ENCODE measurements at places on chromosomes 16 and 17. TPM values are rescaled to one million over a fixed set of nuclear protein-coding genes. Genes with fewer than 3 reads are reported as not detected.

GRCh38 chr17:286571-286970 lies 66.0 kb downstream of the RPH3AL start:
- no peak overlapping the region for H3K4me3 ChIP-seq
- H3K4me1 ChIP-seq: peaks cover 8% of the 10 kb centered on the region
- H3K27me3 ChIP-seq: no peaks in the 10 kb centered on the region
- no peak for DNase-seq

Gene ZG16
- total RNA-seq: 0.26 TPM

GRCh38 chr17:42339221-42339620 lies 49.0 kb downstream of the STAT3 start:
- no peak overlapping the region for H3K27ac ChIP-seq
- H3K4me1 ChIP-seq: no peaks in the 10 kb centered on the region

DNA sequence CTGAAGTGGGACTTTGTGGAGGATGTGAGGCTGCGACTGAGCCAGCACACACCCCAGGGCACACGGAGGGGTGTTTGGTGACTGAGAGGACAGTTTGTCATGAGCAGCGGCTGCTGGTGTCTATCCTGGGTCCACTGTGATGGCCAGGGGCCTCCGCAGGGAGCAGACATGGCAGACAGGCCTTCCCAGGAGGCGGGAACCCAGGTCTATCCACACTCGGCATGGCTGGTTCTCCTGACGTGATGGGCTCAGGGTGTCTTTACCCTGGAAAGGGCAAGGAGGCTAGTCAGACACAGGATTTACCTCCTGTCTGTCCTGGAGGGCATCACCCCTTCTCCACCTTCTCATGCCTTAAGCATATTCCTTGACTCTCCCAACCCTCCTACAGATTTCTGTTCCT lies 671 bp upstream of the CD300C start:
- H3K27me3 ChIP-seq: no peaks in the 10 kb centered on the region
- H3K27ac ChIP-seq: no peak overlapping the region
- no peak for DNase-seq
- H3K36me3 ChIP-seq: no peaks in the 10 kb centered on the region
- no peaks in the 10 kb centered on the region for H3K4me1 ChIP-seq

DNA sequence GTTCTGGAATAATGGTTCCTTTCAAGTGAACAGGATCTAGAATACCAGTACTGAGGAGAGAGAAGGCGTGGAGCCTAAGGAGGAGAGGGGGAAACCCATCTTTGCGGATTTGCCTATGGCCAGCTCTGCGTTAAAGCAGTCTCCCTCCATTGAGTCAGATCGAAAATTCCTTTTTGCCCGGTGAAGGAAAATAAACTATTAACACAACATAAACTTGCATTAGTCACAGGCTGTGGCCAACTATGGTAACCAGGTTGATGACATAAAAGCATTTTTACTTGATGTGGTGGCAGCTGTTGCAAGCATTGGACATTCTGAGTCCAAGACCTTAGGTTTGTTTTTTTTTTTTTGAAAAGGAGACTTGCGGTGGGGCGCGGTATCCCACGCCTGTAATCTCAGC lies 8.9 kb downstream of the LDAF1 start:
- peaks cover 16% of the 10 kb centered on the region for H3K4me1 ChIP-seq
- DNase-seq: no peak
- H3K27ac ChIP-seq: no peak overlapping the region

Gene TOP2A
- total RNA-seq: 0.33 TPM

- H3K36me3 ChIP-seq: no peaks in the 10 kb centered on the region
- H3K27ac ChIP-seq: no peak overlapping the region
- no peaks in the 10 kb centered on the region for H3K4me1 ChIP-seq
- DNase-seq: no peak
- H3K4me3 ChIP-seq: no peak overlapping the region
Measured at GRCh38 chr17:66858226-66859083, 23.5 kb downstream of the CACNG5 start.

GRCh38 chr17:76270770-76271668 lies 5.9 kb downstream of the UBALD2 start:
- no peak for DNase-seq
- H3K27ac ChIP-seq: peak overlapping the region; percentile 92

- H3K27ac ChIP-seq: no peak overlapping the region
- no peak for DNase-seq
- H3K4me1 ChIP-seq: no peaks in the 10 kb centered on the region
- H3K27me3 ChIP-seq: no peaks in the 10 kb centered on the region
- no peak overlapping the region for H3K4me3 ChIP-seq
- no peaks in the 10 kb centered on the region for H3K36me3 ChIP-seq
Measured at GRCh38 chr16:86396422-86396821, 113.9 kb upstream of the FOXF1 start.

- no peak for DNase-seq
- H3K27ac ChIP-seq: no peak overlapping the region
- H3K4me3 ChIP-seq: no peak overlapping the region
- H3K27me3 ChIP-seq: no peaks in the 10 kb centered on the region
- no peaks in the 10 kb centered on the region for H3K4me1 ChIP-seq
Measured at GRCh38 chr17:68783861-68784260, 171.3 kb downstream of the ABCA8 start.

DNA sequence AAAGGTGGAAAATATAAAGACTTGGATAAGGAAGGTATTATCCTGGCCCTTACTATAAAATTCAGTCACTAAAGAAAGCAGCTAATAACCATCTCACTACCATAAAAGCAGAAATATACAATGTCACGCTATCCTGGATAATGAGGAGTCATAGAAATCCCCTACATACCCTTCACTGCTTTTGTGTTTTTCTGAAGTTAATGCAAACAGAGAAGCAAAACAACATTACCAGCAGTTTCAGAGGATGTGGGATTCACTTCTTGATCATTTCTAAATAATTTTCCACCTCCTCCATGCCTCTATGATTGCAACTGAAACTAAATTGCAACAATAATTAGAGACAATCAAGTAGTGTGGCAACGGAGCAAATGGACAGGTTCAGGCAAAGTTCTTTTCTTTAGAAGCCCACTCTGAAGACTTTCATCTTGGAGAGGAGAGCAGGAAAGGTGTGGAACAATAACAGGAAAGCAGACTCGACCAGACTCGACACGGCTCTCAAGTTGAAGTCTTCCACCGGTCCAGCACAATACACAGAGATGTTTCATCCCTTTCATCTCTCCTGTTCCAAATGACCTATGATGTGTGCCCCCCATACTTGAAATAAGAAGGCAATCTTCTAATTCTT lies 10.2 kb downstream of the CYTH1 start:
- no peaks in the 10 kb centered on the region for H3K4me1 ChIP-seq
- no peaks in the 10 kb centered on the region for H3K27me3 ChIP-seq
- no peaks in the 10 kb centered on the region for H3K36me3 ChIP-seq

DNA sequence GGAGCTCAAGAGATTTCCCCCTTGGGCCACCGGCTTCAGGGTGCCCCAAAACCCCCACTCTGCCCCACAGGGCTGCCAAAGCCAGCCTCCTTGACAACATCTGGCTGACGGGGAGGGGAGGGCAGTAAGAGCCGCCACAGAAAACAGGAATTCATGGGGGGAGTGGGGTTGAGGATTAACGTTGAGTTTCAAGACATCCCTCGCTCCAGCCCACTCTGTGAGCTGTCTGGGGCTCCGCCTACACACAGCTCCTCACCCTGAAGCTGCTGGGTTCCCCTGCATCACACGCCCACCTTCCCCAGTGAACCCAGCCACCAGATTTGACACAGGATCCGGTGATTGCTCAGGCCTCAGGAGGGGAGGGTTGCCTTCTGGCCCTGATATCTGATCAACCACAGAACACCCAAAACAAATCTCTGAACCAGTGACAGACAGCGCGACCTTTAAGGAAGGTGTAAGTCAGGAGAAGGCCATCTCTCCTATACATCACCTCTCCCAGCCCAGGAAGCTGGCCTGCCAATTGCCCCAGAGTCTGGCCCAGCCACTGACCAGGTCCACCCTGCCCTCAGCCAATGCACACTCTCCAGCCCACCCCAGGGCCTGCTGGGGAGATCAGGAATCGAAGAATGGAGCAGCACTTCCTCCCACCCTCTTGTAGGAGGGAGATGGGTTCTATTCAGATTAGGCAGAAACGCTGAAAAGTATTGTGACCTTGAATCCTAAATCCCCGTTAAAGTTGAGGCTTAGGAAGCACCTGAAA lies 132.1 kb downstream of the CLEC16A start:
- H3K36me3 ChIP-seq: no peaks in the 10 kb centered on the region
- no peak overlapping the region for H3K27ac ChIP-seq
- no peak overlapping the region for H3K4me3 ChIP-seq
- peaks cover 22% of the 10 kb centered on the region for H3K4me1 ChIP-seq
- no peak for DNase-seq

Gene ESRP2
- 55.0 TPM for total RNA-seq

Gene STAC2
- total RNA-seq: not detected

Gene HSDL1
- 6.3 TPM for total RNA-seq

- H3K27ac ChIP-seq: peak overlapping the region; percentile 33
- H3K36me3 ChIP-seq: no peaks in the 10 kb centered on the region
- peak; percentile 65 for DNase-seq
- H3K27me3 ChIP-seq: no peaks in the 10 kb centered on the region
- H3K4me1 ChIP-seq: peaks cover 44% of the 10 kb centered on the region
Measured at GRCh38 chr16:2035431-2036199, 8.9 kb downstream of the NHERF2 start.

GRCh38 chr17:34832376-34832775 lies 128.9 kb downstream of the CCT6B start:
- H3K36me3 ChIP-seq: no peaks in the 10 kb centered on the region
- no peaks in the 10 kb centered on the region for H3K27me3 ChIP-seq

Gene HIC1
- total RNA-seq: 18.1 TPM

- no peak overlapping the region for H3K27ac ChIP-seq
- peaks cover 5% of the 10 kb centered on the region for H3K4me1 ChIP-seq
- DNase-seq: no peak
- no peaks in the 10 kb centered on the region for H3K27me3 ChIP-seq
Measured at GRCh38 chr17:10050597-10051101, 145.6 kb upstream of the RCVRN start.

Gene ITGB3
- 2.0 TPM for total RNA-seq

Gene MYL11
- not detected for total RNA-seq

Gene HEATR9
- total RNA-seq: not detected

Gene BOLA2B
- total RNA-seq: 47.5 TPM

Gene ZSCAN10
- total RNA-seq: not detected

DNA sequence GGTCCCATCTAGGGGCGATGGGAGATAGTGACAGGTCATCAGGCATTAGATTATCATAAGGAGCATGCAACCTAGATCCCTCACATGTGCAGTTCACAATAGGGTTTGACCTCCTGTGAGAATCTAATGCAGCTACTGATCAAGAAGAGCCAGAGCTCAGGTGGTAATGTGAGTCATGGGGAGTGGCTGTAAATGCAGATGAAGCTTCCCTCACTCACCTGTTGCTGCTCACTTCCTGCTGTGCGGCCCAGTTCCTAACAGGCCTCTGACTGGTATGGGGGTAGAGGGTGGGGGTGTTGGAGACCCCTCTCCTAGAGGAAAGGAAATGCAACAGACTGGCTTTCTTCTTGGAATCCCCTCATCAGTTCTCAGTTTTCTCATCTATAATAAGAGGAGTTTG lies 131.4 kb downstream of the CA10 start:
- H3K4me1 ChIP-seq: no peaks in the 10 kb centered on the region
- H3K36me3 ChIP-seq: no peaks in the 10 kb centered on the region
- DNase-seq: no peak
- no peak overlapping the region for H3K27ac ChIP-seq

Gene FAM171A2
- total RNA-seq: not detected

Gene CLDN7
- total RNA-seq: 92.3 TPM

DNA sequence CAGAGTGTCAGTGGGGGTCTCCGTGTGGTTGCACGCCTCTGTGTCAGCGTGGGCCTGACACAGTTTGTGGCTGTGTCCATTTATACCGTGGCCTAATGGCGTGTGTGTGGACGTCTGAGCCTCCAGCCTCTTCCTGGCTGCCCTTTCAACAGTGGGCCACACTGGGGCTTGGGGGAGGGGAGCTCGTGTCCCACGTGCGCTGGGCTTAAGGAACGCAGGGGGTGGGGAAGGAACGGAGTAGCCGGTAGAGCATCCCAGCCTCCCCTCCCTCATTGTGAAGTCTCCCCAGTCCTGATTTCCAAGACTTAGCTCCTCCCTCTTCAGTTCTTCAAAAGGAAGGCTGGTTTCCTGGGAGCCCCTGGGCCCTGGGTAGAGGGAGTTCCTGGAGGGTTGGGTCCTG lies 9.5 kb upstream of the HES7 start:
- H3K4me1 ChIP-seq: peaks cover 6% of the 10 kb centered on the region
- no peaks in the 10 kb centered on the region for H3K36me3 ChIP-seq
- H3K4me3 ChIP-seq: no peak overlapping the region
- H3K27ac ChIP-seq: no peak overlapping the region

- no peak overlapping the region for H3K27ac ChIP-seq
- H3K36me3 ChIP-seq: no peaks in the 10 kb centered on the region
- no peaks in the 10 kb centered on the region for H3K4me1 ChIP-seq
- H3K27me3 ChIP-seq: no peaks in the 10 kb centered on the region
- no peak for DNase-seq
Measured at GRCh38 chr16:81664153-81664552, 114.9 kb upstream of the PLCG2 start.

GRCh38 chr17:80671825-80672110 lies 127.1 kb downstream of the RPTOR start:
- H3K4me1 ChIP-seq: peaks cover 13% of the 10 kb centered on the region
- no peaks in the 10 kb centered on the region for H3K36me3 ChIP-seq
- H3K27me3 ChIP-seq: no peaks in the 10 kb centered on the region
- no peak overlapping the region for H3K27ac ChIP-seq
- DNase-seq: no peak
- H3K4me3 ChIP-seq: no peak overlapping the region

Measured in body of pancreas (tissue), 4 donors.